NCI-H1436 (cell line): ENCODE measurements at places on chromosomes 16 and 17.
A peak's percentile ranks its signal among the peaks of the same experiment; 100 is the strongest.

GRCh38 chr17:72603420-72604242, 482.8 kb downstream of the SOX9 start:
- DNase-seq, result no peak

- no peak for DNase-seq
These were observed 30.7 kb downstream of the ELAC2 start for GRCh38 chr17:12987120-12987519.

DNA sequence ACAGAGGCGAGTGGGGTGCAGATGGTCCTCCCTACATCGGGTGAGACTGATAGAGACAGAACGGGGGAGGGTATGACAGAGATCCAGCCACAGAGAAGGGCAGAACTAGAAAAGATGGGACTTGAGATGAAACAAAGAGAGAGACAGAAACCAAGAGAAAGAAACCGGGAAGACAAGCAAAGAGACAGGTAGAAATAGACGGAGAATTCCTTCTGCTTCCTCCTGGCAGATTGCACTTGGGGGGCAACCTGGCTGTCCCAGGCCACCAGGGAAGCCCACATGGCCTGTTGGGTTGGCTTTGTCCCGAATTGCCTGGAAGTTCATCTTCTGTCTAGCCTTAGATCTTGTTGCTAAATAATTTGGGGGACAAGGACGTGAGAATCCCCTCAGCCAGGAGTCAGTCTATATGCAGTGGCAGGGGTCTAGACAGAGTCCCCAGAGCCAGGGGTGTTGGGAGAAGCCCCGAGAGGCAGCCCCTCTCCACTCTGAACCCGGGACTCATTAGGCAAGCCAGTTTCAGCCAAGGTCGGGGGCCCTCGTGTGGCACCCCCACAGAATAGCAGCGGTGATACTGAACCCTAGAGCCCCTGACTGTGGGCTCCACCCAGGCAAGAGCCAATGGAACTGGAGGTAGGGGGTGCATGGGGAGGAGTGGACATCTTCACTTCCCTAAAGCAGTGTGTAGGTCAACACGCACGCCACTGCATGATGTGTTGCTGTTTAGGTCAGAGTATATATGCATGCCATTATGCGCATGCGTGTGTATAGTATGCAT, 627 bp upstream of the TSPOAP1 start:
- no peak for DNase-seq

- no peak for DNase-seq
These were observed 91.7 kb downstream of the RPGRIP1L start for GRCh38 chr16:53612003-53612402.

DNA sequence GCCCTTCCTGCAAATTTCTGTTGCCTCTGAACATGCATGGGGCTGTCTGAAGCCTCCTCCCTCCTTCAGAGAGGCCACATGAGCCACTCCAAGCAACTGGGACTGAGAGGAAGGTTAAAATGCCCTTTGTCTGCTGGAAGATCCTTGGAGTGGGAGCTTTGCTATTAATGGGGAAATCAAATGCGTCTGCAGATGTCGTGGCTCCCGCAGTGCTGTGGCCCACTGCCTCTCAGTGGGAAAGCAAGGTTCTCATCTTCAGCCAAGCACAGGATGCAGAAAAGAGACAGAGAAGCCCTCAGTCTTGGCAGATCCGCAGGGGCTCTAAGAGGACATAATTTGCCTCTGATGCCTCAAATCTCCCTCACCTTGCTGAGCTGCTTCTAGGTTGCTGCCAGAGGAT, 34.8 kb downstream of the PEMT start:
- DNase-seq, result no peak

GRCh38 chr16:9134739-9135138, 43.3 kb downstream of the HAPSTR1 start:
- peak; percentile 70 for DNase-seq

- no peak for DNase-seq
These were observed 139.6 kb downstream of the XYLT1 start for GRCh38 chr16:17331071-17331607.

GRCh38 chr17:65041518-65041917, 15.0 kb downstream of the GNA13 start:
- DNase-seq, result no peak

DNA sequence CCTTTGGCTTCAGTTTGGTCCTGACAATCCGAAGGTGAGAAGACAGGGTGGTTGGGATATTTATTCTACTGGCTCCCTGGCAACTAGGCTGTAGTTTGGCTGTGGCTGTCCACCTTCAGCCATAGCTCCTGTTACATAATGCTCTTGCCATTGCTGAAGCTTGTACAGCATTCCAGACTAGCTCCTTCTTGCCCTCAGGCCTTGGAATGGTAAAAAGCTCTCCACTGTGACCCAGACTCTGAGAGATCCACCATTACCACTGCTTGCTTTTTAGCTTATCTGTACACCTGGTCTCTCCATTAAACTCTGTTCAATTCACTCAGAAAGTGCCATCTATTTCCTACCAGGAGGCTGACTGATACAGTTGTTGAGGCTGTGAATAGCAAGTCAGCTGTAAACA, 231.8 kb upstream of the MON1B start:
- DNase-seq, result no peak

GRCh38 chr17:46895171-46895570, 27.8 kb upstream of the GOSR2 start:
- DNase-seq, result no peak

DNA sequence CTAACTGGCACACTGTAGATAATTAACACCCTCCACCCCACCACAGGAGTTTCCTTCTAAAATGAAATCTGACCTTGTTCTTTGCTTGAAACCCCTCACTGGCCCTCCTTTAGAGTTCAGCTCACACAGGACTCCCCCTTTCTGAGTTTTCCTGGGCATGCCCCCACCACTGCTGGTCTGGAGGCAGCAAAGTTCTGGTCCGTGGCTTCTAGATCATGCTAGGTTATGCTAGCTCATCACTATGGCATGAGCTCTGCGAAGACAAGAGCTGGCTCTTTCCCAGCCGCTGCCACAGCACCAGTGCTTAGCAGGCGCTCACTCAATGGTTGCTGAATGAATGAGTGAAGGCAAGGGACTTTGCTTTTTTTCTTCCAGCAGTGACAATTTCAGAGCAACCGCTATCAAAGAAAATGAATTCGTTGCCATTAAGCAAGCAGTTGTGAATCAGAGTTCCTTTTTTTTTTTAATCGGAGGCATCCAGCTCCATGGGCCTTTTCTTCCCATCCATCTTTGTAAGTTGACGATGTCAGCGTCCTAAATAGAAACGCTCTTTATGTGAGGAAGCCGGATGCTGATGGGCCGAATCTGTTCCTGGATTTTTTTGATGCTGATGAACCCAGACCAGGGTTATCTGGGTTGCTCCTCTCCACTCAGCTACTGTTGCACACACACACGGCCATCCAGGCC, 80.8 kb upstream of the NOL11 start:
- no peak for DNase-seq

DNA sequence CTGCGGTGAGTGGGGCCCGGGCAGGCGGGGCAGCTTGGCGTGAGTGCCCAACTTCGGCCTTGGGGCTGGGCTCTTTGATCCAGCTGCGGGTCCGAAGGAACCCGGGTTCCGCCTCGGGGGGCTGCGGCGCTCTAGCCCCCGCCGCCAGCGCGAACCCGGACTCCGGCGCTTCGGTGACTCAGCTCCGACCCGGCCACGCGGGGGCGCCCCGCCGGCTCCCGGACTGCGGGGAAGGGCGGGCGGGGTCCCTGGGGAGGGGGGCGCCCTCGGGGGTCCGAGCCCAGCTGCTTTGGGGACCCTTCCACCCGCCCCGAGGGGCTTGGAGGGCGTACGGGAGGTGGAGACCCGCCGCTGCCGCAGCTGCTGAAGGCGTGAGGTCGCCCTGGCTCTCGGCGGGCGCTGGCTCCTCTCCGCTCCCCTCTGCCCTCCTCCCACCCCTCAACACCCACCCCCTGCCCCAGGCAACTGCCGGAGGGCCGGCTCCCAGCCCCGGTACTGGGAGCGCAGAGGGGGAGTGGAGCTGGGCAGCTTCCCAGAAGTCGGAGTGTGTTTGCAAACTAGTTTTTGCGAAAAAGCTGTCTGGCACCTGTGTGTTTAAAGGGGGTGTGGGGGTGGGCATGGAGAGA, 516 bp downstream of the CPNE2 start:
- peak; percentile 54 for DNase-seq

DNA sequence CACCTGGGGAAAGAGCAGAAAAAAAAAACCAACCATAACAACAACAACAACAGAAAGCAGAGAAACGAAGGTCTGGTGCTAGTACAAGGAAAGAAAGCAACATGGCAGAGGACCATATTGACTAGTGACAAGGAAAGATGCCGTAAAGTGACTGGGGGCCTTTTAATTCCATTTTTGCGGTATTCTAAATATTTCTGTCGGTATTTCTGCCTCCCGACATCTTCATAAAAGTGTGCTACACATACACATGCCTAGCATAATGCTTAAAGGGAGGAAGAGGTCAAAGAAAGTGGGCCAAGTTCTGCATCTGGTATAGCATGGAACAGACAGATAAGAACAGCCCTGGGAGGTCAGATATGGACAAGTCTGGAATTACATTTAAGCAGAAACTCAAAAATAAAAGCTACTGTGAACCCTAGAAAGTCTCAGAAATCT, 19.5 kb upstream of the RNF43 start:
- DNase-seq, result no peak

- DNase-seq, result no peak
These were observed 41.7 kb downstream of the WDR59 start for GRCh38 chr16:74942977-74943918.
